Spleen (tissue), 13 donors: ENCODE measurements at places on chromosomes 5 and 9. TPM values are rescaled to one million over a fixed set of nuclear protein-coding genes. Genes with fewer than 3 reads are reported as not detected.

The STPG3 gene
- polyA plus RNA-seq, result not detected

The IDNK gene
- polyA plus RNA-seq, result 11.9 TPM

The ARL10 gene
- 1.6 TPM for polyA plus RNA-seq

The KCNV2 gene
- not detected for polyA plus RNA-seq

The GLRA1 gene
- not detected for polyA plus RNA-seq

The ROR2 gene
- polyA plus RNA-seq, result 1.8 TPM

The C5orf22 gene
- polyA plus RNA-seq, result 5.3 TPM

The FOXD4L4 gene
- 0.02 TPM for polyA plus RNA-seq

The SFXN1 gene
- polyA plus RNA-seq, result 11.6 TPM

The ANKRD34B gene
- 0.06 TPM for polyA plus RNA-seq

The POLR3G gene
- 0.93 TPM for polyA plus RNA-seq
